ENCODE measurements at places on chromosomes 2 and 18.

DNA sequence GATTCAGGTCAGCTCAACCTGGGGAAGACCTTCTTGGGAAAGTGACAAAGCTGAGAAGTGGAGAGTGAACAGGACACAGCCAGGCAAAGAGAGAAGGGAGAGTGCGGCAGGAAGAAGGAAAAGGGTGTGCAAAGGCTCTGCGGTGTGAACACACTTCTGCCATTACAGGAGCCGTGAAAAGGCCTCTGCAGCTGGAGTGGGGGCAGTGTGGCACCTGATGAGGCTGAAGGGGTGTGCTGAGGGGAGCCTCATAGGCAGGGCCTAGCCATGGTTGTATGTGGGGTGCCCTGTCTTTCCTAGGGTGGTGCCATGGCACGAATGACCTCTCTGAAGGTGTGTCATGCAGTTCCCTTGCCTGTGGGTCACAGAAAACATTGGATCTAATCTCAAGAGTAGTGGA lies 347.6 kb downstream of the CYRIA start:
- DNase-seq, result no peak

DNA sequence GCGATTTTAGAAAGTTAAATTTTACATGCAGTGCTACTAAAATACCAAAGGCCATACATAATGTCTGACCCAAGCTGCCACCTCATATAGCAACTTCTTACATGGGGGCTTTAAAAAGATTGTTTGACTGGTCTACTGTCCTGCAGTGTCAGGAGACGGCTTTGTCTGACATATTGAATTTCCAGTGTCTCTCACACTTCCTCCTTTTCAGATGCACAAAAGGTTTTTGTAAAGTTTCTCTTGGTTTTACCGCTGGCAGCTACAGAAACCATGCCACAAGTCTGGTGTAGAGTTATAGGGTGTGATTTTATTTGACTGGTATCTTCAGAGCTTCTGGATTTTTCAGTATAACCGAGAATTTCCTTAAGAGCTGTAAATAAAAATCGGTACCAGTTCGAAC lies 1.1 kb upstream of the ASAP2 start:
- no peak for DNase-seq

GRCh38 chr2:38248255-38248654 lies 128.8 kb downstream of the ATL2 start:
- DNase-seq, result no peak

DNA sequence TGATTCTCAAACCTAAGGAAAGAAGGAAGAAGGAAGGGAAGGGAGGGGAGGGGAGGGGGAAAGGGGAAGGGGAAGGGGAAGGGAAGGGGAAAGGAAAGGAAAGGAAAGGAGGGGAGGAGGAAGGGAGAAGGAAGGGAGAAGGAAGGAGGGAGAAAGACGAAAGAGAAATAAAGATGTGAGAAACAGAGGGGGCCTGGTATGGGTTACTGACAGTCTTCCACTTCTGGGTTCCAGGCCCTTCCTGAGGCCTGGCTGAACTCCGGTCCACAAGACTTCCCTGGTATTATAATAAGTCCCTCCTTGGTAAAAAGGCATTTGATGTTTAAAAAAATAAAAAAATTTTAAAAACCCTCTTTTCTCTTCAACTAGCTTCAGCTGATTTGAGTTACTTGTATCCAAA lies 17.4 kb downstream of the SLC4A5 start:
- no peak for DNase-seq

GRCh38 chr2:172919732-172920131 lies 155.9 kb upstream of the MAP3K20 start:
- DNase-seq, result no peak

DNA sequence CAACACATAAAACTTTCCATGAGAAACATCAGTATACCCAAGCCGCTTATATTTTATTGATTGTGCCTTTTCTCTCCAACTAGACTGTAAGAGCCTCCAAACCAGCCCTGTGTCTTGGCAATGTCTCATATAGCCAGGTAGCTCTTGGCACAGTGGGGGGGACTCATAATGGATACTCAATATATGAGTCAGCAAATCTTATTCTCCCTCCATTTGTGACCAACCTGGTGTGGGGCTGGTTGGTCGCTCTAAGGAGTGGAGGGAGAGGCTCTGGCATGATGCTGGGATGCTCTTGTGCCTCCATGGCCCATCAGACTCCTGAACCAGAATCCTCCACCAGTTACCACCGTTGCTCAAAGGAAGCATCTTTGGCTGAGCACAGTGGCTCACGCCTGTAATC lies 32.0 kb downstream of the EFR3B start:
- no peak for DNase-seq

DNA sequence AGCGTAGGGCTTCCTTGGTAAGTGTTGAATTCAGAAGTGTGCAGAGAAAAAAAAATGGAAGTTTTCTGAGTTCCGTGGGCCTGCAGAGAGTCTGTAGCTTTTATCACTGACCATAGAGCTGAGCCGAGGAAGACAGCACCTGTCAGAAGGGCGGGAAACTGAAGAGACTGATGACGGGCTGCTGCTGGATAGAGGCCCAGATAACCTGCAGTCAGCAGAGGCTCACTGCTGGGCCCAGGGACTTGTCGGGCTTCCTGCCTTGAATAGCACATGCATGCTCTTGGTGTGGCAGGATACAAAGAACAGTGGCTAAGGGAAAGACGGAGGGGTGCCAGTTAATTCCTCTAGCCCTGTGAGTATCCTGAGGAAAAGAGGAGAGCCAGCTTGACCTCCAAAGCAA lies 166.4 kb downstream of the MGAT5 start:
- no peak for DNase-seq

- DNase-seq, result no peak
Observed at GRCh38 chr2:174959787-174960186, 45.4 kb downstream of the CHN1 start.

- peak; percentile 12 for DNase-seq
Observed at GRCh38 chr2:126858013-126858412, 40.7 kb upstream of the TEX51 start.

- no peak for DNase-seq
Observed at GRCh38 chr2:146220957-146221356, 1623.9 kb upstream of the ACVR2A start.

DNA sequence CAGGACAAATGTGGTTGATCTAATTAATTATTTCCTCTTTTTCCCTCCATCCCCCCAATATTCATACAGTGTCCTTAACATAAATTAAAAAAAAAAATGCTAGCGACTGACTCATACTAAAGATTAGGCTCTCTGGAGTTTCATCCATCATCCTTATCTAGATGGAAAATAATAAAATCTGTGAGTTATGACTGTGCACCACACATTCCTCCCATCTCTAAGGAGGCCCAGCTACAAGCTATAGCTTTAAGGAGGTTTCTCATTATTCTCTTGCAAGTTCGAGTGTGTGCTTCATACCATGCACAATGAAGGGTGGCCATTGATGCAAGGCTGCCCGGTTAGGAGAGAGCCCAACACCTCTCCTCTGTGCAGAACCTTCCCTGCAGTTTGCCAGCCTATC lies 77.3 kb downstream of the XDH start:
- DNase-seq, result peak; percentile 19

- no peak for DNase-seq
Observed at GRCh38 chr18:11767329-11767728, 78.3 kb downstream of the GNAL start.

All from foreskin fibroblast (primary cell).